ENCODE measurements at places on chromosomes 7 and 10.

GRCh38 chr7:121436136-121436535 is 40.0 kb upstream of the FAM3C start:
- DNase-seq: no peak

GRCh38 chr7:95755277-95755934 is 16.9 kb upstream of the DYNC1I1 start:
- no peak for DNase-seq

- DNase-seq: no peak
Observed at GRCh38 chr10:67803588-67804394, 34.2 kb downstream of the DNAJC12 start.

- DNase-seq: no peak
Observed at GRCh38 chr7:23529262-23529859, 2.4 kb downstream of the TRA2A start.

DNA sequence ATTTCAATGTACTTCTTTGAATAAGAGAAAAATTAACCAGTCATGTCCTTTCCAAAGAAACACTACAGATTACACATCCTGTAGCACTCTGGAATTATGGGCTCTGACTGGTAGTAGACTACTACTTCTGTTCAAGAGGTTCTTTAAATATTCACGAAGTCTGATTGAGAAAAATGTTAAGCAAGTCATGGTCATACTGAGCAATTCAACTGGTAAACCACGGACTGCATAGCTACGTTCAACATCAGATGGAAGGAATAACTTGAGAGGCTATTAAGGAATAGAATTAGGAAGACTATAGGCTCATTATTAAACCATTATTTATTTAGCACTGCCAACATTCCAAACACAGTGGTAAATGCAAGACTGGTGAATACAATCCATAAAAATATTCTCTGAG is 160.8 kb downstream of the IMMP2L start:
- no peak for DNase-seq

GRCh38 chr7:88546808-88547207 is 212.7 kb upstream of the ZNF804B start:
- DNase-seq: no peak

- DNase-seq: peak; percentile 40
Observed at GRCh38 chr10:6445671-6446316, 134.3 kb downstream of the PRKCQ start.

GRCh38 chr7:132145466-132145865 is 430.8 kb downstream of the PLXNA4 start:
- no peak for DNase-seq

- DNase-seq: no peak
Observed at GRCh38 chr10:70494536-70494935, 16.0 kb downstream of the PALD1 start.

GRCh38 chr10:111077479-111077784 is 603 bp downstream of the ADRA2A start:
- DNase-seq: no peak

DNA sequence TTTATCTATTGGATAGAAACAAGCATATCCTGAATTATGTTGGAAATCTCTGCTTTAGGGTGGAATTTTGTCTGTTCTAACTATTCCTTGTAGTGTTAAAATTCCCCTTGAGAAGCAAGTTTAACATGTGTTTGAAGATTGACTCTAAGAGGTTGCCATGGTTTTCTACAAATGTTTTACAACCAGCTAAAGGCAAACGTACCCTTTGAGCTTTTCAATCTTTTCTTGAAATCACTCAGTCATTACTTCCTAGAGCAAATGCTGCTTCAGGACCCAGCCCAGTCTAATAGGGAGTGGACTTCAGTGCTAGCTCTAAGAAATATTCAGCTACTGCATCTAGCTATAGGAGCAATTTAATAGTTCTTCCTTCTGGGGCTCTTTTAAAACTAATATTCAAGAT is 118.8 kb upstream of the IFRD1 start:
- no peak for DNase-seq

- DNase-seq: no peak
Observed at GRCh38 chr7:2233926-2234325, 1.2 kb upstream of the MAD1L1 start.

- DNase-seq: no peak
Observed at GRCh38 chr7:27834179-27834921, 94.4 kb downstream of the TAX1BP1 start.

DNA sequence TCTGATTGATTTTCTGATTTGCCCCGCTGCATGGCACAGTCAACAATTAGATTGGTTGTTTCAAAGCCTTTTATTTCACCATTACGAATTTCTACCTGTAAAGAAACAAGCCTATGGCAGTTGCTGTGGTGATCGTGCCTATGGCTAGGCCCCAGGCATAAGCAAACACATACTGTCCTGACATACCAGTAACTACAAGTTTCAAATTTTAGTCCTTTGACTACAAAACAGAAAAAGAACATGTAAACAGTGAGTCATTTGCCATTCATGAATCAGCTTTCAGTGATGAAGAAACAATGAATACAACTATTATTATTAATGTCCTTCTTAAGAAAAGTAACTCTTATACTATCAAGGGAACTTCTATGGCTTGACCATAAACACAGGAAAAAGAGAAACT is 168.0 kb upstream of the LRRN3 start:
- no peak for DNase-seq

DNA sequence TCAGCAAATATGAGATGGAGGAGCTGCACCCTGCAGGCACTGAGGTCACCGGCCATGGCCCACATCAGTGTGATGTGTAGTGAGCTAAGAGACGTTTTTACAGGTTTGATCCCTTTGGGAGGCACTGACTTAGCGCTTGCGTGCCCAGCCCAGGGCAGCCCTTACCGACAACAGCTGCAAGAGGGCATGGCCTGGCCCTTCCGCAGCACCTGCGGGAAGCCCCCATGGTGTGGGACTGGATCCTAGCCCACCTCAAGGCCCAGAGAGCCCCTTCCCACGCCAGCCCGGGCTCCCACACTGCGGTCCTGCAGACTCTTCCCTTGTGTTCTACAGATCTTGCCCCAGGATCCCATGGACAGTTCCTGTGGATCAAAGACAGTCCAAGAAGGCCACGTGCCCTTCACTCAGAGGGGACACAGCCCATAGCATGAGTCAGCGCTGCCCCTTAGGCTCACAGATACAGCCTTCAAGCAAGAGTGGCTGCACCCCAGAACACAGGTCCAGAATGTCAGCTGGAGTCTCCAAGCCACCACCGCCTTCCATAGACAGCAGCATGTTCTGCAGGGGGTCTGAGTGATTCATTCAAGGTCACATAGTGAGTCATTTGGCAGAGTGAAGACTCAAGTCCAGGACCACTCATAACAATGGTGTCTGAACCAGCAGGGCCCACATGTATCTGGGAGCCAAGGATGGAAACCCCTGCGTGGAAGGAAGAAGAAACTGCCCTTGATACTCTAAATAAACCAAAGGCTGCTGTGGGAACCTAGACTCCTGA is 25.4 kb downstream of the TLL2 start:
- DNase-seq: no peak

DNA sequence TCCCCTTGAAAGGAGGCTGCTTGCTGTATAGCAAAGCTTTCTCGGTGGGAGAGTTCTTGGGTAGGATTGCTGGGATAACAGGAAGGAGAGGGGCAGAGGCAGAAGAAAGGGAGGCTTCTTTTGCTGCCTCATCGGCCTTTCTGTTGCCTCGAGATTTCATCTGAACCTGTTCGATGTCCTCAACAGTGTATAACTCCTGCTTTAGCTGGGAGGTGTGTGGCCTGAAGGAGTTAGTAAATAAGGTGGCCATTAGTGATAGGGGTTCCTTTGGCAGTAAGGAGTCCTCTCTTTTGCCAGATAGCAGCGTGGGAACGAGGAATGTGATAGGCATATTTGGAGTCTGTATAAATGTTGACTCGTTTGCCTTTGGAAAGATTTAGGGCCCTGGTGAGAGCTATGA is 20.0 kb downstream of the SCIN start:
- DNase-seq: no peak

DNA sequence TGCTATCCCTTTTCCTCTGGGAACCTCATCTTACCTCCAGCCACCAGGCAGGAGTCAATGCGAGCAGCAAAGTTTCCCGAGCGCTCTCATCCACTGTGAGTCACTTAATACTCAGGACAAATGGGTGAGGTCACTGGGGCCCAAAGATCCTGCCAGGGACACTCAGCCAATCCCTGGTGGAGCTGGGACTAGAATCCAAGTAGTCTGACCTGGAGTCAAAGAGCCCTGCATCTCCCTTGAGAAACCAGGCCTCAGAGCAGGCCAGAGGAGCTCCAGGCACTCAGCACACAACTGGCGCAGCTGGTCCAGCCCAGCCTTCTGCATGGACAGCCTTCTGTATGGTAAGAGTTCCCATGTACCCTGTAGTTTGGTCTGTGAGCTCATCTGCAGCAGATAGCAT is 142.3 kb downstream of the MAPK8 start:
- no peak for DNase-seq

DNA sequence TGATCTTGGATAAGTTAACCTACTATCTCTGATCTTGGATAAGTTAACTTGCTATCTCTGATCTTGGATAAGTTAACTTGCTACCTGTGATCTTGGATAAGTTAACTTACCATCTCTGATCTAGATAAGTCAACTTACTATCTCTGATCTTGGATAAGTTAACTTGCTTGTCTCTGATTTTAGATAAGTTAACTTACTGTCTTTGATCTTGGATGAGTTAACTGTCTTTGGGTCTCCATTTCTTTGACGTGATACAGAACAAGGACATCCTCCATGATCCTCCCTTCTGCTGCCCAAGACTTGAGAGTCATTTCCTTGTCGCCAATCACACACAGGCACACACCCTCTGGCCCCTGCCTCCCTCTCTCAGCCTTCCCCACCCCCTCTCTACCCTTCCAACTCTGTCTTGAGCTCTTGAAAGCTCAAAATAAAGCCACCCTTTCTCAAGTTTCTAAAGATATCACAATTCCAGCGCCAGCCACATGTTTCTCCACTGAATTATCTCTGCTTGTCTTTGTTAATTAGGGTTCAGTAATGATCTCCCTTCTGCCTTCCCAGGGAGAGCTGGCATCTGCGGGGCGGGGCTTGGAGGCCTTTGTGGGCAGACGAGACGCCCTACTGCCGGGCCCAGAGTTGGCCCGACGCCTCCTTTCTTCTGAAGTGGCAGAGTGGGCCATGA is 85.1 kb upstream of the GTF2I start:
- no peak for DNase-seq

DNA sequence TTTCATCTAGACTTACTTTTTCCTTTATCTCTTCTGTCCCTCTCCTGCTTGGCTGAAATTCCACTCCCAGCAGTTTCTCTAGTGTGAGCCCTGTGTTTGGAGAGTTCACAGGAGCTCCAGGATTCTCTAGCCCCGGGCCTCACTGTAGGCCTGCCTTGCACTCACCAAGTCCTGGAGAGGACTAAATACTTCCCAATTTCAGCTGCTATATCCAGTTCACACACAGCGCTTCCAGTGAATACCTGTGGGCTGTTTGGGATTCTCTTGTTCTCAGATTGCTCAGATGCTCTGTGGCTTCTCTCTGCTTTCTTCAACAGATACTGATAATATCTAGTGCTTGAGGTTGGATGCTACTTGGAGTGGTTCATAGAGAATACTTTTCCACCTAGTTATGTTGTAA is 46.0 kb downstream of the MINPP1 start:
- DNase-seq: no peak

DNA sequence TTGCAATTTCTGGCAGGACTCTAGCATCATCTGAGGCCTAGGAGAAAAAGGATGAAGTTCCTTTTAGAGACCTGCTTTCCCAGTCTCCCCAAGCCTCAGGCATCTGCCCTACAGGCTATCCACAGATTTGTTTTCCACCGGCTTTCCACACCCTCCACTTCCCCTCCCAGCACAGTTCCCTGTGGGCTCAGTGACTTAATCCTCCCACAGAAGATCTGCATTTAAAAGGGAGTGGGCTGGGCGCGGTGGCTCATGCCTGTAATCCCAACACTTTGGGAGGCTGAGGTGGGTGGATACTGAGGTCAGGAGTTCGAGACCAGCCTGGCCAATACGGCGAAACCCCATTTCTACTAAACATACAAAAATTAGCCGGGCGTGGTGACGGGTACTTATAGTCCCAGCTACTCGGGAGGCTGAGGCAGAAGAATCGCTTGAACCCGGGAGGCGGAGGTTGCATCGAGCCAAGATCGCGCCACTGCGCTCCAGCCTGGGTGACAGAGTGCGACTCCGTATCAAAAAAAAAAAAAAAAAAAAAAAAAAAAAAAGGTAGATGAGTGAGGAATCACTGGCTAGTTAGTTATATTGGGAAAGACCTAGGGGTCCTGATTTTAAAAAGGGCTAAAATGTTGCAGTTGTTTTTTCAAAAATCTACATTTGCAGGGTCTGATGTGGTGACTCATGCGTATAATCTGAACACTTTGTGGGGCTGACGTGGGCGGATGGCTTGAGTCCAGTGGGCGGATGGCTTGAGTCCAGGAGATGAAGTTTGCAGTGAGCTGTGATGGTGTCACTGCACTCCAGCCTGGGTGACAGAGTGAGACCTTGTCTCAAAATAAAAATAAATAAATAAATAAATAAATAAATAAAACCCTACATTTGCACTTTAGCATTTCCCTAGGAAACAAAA is 119.5 kb downstream of the BAMBI start:
- DNase-seq: no peak

GRCh38 chr7:157479326-157479725 is 142.5 kb downstream of the DNAJB6 start:
- DNase-seq: no peak

GRCh38 chr10:16789261-16789660 is 28.0 kb downstream of the RSU1 start:
- DNase-seq: no peak

GRCh38 chr7:129780257-129780973 is 168.9 kb downstream of the NRF1 start:
- peak; percentile 49 for DNase-seq

DNA sequence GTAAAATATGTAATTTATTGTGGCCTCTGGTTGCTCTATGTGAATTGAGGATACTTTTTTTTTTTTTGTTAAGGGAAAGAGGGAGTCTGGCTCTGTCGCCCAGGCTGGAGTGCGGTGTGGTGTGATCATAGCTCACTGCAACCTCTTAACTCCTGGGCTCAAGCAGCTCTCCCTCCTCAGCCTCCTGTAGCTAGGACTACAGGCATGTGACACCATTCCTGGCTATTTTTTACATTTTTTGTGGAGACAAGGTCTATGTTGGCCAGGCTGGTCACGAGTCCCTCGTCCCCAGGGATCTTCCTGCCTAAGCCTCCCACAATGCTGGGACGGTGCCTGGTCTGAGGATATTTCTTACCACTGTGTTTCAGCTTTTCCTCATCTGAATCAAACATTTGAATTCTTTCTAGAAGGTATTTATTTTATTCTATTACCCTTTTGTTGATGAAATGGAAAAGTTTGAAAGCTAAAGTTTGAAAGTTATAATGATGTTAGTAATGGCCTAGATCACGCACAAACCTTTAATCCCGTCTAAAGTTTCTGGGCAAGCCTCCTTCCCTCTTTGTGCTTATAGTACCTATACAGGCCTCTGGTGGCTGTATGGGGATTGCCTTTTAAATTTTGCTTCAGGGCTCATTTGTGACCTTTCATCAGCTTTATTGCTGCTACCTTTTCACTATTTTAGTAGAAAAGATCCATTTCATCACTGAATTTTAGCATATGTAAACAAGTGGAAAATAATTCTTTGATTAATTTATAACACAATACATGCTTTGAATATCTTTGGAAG is 2.0 kb downstream of the IFRD1 start:
- DNase-seq: no peak
